ENCODE measurements at places on chromosomes 4 and X.
A peak's percentile ranks its signal among the peaks of the same experiment; 100 is the strongest.

- peak; percentile 21 for DNase-seq
Observed at GRCh38 chrX:107675823-107676555, 47.7 kb downstream of the PRPS1 start.

GRCh38 chr4:33349376-33349775 is 2629.2 kb downstream of the PCDH7 start:
- DNase-seq, result no peak

GRCh38 chrX:49162620-49163019 is at the start of gene MAGIX:
Gene MAGIX (plus strand): TSS chrX:49162758. CDS start chrX:49162890, 132 bp downstream.
- DNase-seq, result peak; percentile 51

DNA sequence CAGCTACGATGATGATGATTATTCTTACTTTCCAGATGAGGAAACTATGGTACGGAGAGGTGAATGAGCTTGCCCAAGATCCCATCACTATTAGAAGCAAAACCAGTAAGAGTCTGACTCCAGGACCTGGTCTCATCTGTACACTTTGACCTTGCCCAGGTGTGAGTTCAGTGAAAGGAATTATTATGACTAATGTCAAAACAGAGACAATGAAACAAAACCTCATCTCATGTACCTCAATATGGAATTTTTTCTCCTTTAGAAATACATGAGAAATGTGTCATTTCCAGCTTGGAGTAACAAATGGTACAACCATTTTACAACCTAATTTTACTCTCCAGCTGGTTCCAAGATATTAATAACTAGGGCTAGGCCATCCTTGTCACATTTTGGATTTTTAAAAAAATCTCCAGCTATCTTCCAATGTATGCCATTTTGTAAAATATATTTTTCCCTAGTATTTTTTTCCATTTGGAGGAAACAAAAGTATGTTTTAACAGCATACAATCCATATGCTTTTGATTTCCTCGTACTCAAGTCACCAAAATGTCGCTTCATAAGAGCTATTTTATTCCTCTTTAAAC is 213.8 kb downstream of the PTTG2 start:
- DNase-seq, result no peak

DNA sequence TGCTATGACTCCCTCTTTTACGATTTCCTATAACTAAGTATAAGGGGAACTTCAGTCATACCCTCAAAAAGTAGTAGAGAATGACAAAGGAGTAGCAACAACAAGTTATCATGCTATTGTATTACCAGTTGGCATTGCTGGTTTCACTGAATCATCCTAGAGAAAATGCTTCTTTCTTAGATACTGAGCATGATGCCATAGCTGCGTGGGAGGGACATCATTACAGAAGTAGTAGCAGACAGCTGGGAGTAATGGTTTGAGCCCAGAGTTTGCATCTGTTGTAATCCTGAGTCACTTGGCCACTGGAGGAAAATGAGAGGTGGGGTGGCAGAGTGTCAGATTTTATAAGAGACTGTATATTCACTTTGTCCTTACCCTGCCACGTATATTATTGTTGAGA is 38.6 kb downstream of the MTMR1 start:
- no peak for DNase-seq

GRCh38 chr4:37922328-37922727 is 31.4 kb downstream of the TBC1D1 start:
- no peak for DNase-seq

DNA sequence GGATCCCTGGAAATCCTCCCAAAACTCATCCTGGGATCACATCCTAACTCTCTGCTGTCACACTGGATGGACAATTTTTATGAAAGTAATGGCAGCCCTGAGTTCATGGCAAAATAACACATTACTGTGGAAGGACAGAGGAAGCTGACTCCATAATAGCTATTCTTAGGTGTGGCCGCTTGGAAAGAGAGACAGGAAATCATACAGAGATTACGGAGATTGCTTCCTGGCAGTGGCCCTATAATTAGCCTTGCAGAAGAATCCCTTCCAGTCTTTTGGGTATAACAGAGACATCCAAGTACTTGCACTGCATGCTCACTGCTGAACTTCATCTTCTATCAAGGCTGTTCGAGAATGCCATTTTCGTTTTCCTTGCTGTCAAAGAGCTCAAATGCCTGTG is 133.1 kb upstream of the VCX start:
- no peak for DNase-seq

- DNase-seq, result no peak
Observed at GRCh38 chr4:182531555-182532162, 288.5 kb downstream of the TENM3 start.

- no peak for DNase-seq
Observed at GRCh38 chr4:87077914-87078585, 142.4 kb downstream of the KLHL8 start.

DNA sequence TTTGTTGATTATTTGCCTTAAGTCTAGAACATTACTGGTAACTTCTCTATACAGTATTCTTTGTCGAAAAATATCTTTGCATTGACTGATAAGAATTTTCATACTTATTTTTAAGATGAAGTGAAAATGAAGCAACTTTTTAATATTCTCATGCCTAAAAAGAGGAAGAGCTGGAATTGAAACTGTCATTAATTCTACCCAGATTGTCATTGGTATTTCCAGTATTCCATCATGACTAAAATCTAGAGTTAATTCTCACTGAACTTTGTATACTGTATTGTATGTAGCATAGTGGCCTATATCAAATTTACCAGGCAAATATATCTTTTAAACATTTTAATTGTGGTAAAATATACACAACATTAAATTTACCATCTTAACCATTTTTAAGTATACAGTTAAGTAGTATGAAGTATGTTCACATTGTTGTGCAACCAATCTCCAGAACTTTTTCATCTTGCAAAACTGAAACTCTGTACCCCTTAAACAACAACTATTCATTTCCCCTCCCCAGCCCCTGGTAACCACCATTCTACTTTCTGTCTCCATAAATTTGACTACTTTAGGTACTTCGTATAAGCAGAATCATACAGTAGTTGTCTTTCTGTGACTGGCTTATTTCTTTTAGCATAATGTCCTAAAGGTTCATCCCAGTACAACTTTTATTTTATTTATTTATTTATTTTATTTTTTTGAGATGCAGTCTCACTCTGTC is 24.3 kb upstream of the ZNF41 start:
- no peak for DNase-seq

DNA sequence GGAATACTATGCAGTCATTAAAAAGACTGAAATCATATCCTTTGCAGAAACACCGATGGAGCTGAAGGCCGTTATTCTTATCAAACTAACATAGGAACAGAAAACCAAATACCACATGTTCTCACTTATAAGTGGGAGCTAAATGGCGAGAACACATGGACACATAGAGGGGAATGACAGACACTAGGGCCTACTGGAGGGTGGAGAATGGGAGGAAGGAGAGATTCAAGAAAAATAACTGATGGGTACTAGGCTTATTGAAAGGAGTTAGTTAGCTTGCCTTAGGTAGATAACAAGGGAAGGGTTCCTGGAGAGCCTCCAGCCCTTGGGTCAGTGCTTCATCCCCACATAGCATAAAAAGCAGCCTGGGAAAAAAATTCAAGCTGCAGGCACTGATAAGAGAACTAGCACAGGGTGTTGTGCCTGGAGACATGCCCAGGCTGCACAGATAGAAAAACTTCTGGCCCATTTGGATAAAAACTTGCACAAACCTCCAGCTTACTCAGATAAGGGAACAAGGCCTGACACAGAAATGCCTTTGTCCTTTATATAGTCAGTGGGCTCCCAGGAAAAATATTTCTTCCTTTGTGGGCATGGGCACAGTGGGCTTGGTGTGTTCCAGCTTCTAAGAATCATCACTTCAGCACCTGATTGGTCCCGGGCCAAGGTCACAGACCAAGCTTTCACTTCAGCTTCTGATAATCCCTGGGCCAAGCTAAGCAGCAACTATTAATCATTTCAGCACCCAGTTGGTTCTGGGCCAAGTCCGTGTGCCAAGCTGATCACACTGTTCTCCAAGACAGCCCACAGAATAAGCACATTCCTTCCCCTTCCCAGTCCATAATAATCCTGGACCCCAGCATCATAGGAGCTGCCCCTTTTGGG is 23.1 kb upstream of the PWWP3B start:
- no peak for DNase-seq

DNA sequence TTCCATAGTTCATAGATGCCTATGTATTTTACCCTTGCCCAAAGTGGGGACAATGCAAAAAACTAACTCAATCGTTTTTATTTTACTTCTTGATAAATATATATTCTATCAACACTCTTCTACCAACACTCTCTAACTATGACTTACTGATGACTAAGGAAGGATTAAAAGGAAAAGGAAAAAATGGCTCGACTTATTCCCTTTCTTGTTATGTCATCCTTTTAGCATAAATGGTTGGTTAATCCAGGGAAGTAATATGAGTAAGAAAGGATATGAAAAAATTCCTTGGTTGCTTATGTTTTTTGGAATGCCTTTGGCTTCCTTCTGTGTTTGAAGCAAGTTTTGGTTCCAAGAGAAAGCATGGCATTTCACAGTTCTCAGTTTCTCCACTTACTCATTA is 1087.1 kb downstream of the C4orf33 start:
- DNase-seq, result no peak

- no peak for DNase-seq
Observed at GRCh38 chr4:143352720-143353119, 16.0 kb downstream of the GAB1 start.

GRCh38 chr4:23242962-23243361 is 550.2 kb downstream of the GBA3 start:
- no peak for DNase-seq

DNA sequence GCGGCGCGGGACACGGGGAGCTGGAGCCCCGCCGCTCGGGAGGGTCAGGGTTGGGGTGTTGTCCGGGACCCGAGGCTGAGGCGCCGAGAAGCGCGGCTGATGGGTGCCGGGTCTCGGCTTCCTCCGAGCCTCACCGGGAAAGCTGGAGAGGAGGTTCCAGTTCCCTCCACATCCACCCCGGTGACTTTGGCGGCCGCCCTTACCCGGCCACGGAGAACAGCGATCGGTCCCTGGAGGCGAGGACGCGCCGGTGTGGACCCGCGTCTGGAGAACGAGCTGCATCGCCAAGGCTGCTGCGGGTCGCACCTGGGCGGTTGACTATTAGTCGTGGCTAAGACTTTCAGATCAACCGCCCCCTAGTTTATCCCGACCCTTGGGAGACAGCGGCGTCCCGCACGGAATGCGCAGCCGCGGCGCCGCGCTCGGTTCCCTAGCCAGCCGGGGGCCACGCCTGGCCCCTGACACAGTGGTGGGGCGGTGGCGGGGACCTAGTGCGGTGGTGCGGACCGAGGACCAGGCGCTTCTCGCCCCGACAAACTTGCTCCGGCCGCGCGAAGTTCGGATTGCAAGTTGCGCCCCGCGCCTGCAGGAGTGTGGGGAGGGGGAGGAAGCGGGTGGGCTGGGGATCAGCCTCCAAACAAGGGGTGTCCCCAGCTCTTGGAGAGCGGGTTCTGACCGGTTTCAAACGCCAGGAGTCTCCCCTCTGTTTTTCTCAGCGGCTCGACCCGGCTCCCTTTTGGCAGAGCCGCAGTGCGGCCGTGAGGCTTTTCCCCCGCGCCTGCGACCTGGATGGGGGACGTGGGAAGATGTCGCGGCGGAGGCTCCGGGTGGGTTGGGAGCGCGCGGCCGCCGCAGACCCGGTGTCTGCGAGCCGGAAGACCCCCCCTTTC is 568 bp downstream of the FHDC1 start:
- DNase-seq, result peak; percentile 79

- no peak for DNase-seq
Observed at GRCh38 chrX:85963736-85964135, 83.6 kb downstream of the CHM start.

DNA sequence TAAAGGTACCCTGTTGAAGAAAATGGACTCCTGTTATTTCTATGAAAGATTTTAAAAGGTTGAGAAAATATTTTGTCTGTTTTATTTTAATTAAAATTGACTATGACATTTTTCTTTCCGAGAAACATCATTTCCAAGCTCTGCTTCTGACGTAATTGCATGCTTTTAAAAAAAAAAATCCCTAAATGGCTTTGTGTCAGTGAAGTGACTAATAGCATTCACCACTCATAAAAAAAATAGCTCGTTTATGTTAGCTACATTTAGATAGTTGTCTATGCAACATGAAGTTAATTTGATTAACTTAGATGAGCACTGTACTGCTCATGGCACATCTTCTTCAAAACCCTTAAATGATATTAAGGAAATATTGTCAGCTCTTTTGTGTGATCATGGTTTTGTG is 105.1 kb upstream of the KLHL13 start:
- no peak for DNase-seq

DNA sequence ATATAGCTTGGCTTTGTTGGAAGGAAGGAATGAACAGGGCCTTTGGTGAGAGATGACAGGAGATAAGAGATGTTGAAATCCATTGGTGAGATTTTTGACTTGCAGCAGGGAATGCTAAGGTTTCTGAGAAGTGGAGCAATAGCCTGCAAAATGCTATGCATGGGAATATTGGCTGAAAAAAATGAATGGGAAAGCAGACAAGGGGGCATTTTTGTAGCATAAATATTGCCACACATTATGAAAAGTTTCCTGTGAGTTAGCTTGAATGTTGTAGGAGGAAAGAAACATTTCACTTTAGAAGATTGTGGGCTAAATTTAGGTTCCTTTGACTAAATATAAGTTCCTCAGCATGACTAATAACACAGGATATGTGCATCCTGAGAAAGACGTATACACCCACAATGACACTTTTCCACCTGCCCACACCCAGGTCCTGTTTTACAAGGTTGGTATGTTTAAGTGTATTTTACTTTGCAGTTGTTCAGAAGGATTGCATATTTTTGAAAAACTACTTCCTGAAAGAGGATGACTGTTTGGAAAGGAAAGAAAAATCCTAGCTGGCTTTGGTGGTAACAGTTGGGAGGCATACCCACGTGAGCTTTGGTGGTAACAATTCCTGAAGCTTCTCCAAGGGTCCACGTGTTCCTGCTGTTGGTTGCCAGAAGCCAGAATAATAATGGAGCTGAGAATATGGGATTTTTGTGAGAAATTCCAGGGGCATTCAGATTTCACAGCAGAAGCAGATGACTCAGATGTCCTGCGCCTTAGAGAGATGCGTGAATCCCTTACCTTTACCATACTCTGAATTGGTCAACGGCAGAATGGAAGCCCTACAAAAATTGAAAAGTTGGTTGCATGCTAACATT is 28.5 kb downstream of the PHEX start:
- DNase-seq, result no peak

GRCh38 chrX:133645977-133646718 is 230.9 kb upstream of the GPC4 start:
- DNase-seq, result no peak

GRCh38 chr4:147928400-147928799 is 196.5 kb downstream of the ARHGAP10 start:
- no peak for DNase-seq

GRCh38 chr4:168737806-168738172 is 240.9 kb downstream of the PALLD start:
- no peak for DNase-seq

- DNase-seq, result no peak
Observed at GRCh38 chr4:34178476-34178875, 2065.8 kb downstream of the ARAP2 start.

DNA sequence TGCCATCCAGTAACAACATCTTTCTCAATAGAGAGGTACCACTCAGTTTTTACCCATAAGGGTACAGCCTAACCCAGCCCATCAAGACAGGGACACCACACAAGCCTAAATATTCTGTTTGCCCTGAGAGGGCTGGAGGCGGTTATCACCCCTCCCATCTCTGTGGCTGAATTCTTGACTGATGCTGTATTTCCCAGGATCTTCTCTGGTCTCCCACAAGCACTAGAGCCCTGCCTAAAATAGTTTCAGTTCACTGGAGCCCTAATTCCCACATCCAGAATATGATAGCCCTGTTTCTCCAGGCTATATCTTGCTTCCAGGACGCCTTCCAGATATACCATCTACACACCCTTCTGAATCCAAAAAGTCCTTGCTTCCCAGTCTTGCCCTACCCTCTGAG is 91.6 kb upstream of the NMU start:
- DNase-seq, result no peak

Data from right kidney (tissue), 9 donors.